Stimulated activated CD4-positive, alpha-beta T cell treated with anti-CD3 and anti-CD28 coated beads, Interleukin-2, amount 100 ng/mL, for 48 hours (primary cell): ENCODE measurements at places on chromosomes 11 and 22.

DNA sequence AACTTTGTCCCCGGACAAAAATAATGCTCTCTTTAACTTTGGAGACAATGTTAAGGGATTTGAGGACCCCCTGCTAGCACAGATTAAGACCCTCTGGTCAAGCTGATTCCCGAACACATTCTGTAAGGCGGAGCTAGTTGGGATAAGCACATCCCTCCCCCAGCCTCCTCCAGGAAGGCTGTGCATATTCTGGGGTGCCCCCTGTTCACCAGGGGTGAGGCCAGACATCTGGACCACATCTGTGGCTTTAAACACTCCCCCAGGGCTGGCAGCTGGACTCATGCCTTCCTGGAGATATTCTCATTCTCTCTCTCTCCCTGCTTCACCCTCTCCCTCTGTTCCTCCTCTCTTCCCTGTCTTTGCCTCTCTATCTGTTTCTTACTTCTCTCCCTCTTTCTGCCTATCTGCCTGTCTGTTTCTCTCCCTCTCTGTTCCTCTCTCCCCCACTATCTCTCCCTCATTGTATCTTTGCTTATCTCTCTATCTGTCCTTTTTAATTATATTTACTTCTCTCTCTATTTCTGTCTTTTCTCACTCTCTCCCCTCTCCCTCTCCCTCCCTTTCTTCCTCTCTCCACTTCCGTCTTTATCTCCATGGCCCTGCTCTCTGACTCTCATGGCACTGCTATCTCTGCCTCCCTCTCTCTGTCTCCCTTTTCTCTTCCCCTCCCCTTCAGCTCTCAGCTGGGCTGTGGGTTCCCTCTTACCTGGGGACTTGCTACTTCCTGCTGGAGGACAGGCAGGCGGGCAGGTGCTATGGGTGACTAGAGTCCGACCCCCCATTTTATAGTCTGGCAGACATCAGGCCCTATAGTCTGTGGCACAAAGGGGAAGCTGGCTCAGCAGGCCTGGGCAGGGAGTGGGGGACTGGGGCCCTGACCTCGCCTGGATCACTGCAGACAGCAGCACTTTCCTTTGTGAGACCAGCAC is at the start of gene CRYBB1:
Gene CRYBB1, minus strand, starts transcription at position 757 of the 929 bp plus-strand sequence. CDS start 1,708 bp downstream, outside the sequence.
- DNase-seq, result no peak

DNA sequence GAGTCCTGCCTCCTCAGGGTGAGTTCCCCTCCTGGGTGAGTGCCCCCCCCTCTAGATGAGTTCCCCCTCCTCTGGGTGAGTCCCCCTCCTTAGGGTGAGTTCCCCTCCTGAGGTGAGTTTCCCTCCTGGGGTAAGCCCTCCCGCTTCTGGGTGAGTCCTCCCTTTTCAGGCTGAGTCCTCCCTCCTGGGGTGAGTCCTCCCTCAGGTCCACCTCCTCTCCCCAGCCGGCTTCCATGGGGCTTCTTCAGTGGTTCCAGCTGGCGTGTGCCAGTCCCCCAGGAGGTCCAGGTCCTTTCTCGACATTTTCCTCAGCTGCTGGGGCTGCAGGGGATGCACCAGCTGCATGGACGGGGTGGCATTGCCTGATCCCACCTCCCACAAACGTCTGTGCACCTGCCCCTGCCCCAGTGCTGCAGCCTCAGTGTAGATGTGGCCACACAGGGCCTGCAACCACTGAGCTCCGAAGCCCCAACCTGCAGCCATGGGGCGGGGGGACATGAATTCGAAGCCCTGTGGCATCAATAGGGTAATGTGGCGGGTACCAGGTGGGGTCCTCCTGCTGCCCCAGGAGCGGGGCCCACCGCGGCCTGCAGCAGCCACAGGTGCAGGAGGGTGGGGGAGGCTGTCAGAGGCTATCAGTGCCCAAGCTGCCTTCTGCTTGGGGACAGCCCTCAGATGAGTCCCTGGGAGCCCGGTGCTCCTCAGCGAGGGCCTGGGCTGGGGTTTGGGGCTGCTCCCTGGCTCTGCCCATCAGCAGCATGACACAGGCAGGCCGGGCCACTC is 101.3 kb upstream of the FGF3 start:
- no peak for DNase-seq

DNA sequence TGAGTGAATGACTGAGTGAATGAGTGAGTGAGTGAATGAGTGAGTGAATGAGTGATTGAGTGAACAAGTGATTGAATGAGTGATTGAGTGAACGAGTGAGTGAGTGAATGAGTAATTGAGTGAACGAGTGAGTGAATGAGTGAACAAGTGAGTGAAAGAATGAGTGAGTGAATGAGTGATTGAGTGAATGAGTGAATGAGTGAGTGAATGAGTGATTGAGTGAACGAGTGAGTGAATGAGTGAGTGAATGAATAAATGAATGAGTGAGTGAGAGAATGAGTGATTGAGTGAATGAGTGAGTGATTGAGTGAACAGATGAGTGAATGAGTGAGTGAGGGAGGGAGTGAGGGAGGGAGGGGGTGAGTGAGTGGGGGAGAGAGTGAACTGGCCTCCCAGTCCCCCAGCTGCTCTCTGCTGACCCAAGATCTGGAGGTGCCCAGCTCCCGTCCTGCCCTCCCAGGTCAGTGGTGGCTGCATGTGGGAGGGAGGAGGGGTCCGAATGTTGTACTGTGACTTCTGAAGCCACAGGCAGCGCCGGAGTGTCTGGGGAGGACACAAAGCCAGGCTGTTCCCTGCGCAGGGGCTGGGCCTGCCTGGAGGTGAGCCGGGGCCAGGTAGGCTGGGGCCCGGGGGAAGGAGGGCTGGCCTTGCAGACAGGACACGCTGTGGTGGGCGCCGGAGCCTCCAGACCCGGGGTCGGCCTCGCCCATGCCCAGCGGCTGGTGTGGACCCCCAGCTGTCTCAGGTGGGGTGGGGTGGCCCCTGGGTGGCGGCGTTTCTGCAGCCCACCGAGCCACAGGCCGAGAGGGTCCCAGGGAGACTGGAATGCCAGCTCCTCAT is 17.8 kb upstream of the PIM3 start:
- DNase-seq, result no peak

- DNase-seq, result peak; percentile 98
These were observed at the start of gene HYLS1 for GRCh38 chr11:125887373-125888324. TSS of gene HYLS1 (plus strand) at chr11:125887668. CDS start at chr11:125899369, 11,701 bp downstream.

DNA sequence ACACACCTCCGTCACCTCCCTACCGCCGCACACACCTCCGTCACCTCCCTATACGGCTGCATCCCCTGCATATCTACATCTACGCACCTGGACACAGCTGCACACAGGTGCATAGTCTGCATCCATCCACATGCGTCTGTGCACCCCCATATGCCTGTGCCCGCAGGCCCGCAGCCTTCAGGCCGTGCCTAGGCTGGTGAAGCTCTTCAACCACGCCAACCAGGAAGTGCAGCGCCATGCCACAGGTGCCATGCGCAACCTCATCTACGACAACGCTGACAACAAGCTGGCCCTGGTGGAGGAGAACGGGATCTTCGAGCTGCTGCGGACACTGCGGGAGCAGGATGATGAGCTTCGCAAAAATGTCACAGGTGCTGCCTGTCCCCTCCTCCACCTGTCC is 4.8 kb downstream of the PKP3 start:
- DNase-seq, result no peak

DNA sequence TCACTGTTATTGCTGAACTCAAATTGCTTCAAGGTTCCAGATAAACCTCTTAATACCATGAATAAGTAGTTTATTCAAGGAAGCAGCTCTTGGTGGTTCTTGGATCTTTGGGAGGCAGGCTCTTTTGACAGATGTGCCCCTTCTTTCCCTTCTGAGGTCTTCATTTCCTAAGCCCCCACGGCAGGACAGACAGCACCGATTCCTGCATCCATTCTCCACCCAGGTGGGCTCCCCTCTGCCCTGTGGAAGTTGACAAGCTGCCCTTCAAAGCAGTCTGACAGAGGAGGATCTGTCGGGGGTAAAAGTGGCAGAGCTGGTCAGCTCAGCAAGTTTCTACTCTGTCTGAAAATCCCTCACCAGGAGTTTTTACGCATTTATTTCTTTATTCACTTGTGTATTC is 605.3 kb upstream of the B3GAT1 start:
- DNase-seq, result no peak

GRCh38 chr22:24413736-24414385 is 13.5 kb upstream of the ADORA2A start:
- DNase-seq, result no peak

DNA sequence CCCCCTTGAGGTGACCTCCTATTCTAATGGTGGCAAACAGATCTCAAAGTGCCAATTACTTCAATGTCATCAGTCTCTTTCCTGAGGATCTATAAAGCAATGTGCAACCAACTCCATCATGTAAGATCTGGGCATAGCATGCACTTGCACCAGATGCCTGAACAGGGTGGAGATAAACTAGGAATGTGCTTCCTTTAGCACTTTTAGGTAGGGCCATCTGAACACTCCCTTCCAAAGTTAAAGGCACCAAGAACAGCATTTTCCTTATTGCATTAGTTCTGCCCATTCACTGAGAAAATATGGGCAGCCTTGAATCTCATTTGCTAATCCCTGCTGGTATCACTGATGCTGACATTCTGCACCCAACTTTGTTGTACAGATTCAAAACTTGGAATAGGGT is 112.0 kb downstream of the SGSM3 start:
- DNase-seq, result no peak

- no peak for DNase-seq
These were observed 53.3 kb downstream of the NCAM1 start for GRCh38 chr11:113014262-113015097.

DNA sequence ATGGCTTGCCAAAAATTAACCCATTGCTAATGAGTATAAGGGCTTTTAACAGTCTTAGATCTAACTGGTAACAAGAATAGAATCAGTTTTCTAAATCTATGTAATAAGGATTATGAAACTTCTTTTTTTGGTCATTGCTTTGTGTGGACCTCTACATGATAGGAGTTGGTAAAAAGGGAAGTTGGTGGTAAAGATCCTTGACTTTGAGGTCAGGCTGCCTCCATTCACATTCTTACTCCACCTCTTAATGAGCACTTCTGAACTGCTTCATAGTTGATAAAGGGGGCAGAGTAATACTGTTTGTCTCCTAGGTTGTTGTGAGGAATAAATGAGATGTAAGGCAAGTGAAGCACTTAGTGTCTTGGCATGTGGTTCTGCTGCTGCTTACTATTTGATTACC is 10.6 kb downstream of the EIF3M start:
- no peak for DNase-seq

DNA sequence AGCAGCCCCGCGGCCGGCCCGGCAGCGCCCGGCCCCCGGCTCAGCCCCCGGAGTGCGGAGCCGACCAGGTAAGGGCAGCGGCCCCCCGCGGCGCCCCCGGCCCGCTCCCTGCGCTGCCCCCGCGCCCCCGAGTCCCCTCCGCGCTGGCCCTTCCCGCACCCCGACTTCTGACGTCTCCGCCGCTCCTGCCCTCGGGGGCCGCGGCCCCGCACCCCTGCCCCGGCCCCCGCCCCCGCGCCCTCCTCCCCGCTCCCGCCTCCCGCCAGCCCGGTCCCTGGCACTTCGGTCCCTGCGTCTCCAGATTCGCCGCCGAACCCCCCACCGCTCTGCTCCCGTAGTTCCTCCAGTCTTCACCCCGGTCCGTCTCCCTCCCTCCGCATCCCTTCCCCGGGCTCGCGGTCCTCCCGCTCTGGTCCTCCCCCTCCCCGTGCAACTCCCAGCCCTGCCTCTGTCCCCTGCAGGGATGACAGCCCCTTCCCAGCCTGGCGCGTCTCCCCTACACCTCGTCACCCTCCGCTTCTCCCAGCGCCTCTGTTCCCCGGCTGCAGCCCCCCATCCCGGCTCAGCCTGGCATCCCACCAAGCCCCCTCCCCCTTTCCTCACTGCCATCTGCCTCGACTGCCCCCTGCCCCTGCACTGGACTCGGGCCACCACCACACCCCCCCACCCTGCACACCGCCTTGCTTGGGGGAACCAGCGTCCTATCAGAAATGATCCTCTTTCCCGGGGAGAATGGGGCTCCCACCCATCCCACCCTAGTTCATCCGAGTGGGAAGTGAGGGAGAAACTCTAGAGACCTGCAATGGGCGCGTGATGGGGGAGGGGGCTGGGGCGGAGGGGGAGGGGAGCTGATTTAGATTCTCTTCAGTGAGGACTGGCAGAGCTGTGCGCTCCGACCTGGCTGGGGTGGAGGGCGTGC is 531 bp downstream of the GRIK4 start:
- DNase-seq, result no peak

DNA sequence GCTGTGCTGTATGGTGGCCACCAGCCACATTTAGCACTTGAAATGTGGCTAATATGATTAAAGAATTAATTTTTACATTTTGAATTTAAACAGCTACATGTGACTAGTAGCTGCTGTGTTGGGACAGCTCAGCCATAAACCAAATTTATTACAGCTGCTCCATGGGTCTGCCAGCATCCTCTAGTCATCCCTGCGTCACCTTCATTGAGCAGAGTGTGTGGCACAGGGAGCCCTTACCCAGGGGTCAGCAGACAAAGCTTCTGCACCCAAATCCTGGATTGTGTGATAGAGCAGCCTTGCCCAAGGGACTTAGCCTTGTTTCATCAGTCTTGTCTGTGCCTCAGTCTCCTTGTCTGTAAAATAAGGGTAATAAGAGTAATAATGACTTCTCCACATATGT is 19.4 kb upstream of the ACCSL start:
- no peak for DNase-seq

DNA sequence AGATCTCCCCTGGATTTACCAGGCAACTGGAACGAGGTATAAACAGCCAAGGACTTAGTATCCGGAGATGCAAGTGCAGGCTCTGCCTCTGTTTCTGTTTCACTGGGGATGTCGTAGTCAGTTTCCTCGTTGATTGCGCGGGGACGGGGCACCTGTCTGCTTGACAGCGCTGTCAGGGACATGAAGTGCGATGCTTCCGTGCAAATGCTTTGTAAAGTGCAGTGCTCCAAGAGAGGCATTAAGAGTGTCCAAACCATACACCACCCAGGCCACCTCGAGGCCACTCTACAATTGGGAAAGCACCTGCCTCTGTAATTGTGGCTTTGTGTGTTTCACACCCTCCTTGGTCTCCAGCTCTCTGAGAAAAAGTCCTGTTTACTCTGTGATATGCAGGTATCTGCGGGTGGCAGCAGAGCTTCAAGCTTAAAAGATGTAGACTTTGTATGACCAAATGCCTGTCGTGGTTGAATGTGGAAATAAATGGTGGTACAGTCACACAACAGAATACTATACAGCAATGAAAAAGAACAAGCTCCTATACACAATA is 18.6 kb upstream of the CD5 start:
- no peak for DNase-seq

DNA sequence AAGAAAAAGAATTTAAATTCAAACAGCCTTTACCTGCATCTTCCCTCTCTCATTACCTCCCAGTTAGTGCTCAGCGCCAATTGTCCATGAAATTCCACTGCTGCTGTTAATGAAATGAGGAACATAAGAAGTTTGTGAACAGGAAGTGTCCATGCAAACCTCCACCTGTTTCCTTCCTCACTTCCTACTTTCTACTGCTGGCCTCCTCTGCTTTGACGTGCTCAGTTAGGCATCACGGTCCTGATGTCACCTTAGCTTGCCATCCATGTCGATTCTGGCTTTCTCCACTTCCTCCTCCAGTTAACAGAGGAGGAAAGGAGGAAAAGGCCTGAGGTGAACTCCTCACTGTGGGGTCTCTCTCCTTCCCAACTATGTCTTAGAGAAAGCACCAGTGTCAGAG is 26.9 kb upstream of the HTR3A start:
- no peak for DNase-seq

- no peak for DNase-seq
These were observed 22.9 kb upstream of the MUC5B start for GRCh38 chr11:1199751-1200610.

GRCh38 chr11:66617155-66617834 is 865 bp downstream of the RBM14 start:
- DNase-seq, result no peak

GRCh38 chr22:20940186-20940651 is 23.0 kb downstream of the CRKL start:
- DNase-seq, result no peak

GRCh38 chr11:18536209-18536608 is 9.5 kb upstream of the TSG101 start:
- no peak for DNase-seq

- no peak for DNase-seq
These were observed at the start of gene CCDC83 for GRCh38 chr11:85855341-85855656. TSS of gene CCDC83 (plus strand) at chr11:85855383. CDS start at chr11:85865124, 9,741 bp downstream.
